Gastroesophageal sphincter (tissue), 4 donors: ENCODE measurements at places on chromosomes 3 and 15. TPM values are rescaled to one million over a fixed set of nuclear protein-coding genes. Genes with fewer than 3 reads are reported as not detected.

ITIH3 gene
- total RNA-seq: 0.89 TPM

- no peaks in the 10 kb centered on the region for H3K36me3 ChIP-seq
- ATAC-seq: no peak
- H3K4me3 ChIP-seq: no peak overlapping the region
- H3K27me3 ChIP-seq: peaks cover 46% of the 10 kb centered on the region
- H3K27ac ChIP-seq: no peak overlapping the region
Observed at GRCh38 chr15:88604381-88605188, 16.6 kb upstream of the AEN start.

- H3K36me3 ChIP-seq: no peaks in the 10 kb centered on the region
- no peaks in the 10 kb centered on the region for H3K4me1 ChIP-seq
- no peaks in the 10 kb centered on the region for H3K27me3 ChIP-seq
- H3K27ac ChIP-seq: no peak overlapping the region
- no peak for ATAC-seq
Observed at GRCh38 chr3:98739266-98739665, 23.9 kb upstream of the ST3GAL6 start.

DNA sequence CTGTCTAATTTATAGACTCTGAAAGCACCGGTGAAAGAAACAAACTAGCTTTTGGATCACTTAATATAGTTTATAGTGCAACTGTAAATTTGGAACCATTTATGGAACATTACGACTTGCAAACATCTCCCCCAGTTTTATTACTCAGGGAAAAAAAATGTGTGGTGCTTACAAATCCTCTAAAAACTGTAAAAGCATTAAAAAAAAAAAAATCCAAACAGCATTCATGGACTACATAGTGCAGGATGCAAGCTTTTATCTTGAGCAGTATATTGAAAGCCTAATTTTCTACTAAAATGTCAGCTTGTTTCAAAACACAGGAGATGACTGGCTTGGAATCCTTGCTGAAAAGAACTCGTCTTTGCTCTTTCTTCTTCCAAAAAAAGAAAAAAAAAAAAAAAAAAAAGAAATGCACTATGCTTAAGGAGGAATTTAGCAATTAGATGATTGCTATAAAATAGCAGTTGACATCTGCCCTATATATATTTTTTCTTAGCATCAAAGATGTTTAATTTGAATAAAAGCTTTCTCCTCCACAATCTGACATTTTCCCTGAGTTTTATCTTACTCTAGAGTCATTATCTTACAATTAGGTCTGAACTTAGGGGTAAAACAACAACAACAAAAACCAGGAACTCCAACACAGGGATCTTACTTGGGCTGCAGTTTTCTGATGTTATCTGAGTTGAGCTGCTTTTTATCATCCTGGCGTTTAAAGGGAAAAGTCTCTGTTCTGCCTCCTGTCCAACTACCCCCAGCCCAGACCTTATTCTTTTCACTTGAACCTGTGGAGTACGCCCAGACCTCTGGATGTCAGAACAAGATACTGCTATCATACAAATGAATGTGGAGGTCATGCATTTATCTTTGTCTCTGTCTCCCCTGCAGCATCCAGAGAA is 62.6 kb upstream of the PDZRN3 start:
- no peaks in the 10 kb centered on the region for H3K4me1 ChIP-seq
- H3K4me3 ChIP-seq: no peak overlapping the region
- no peak for ATAC-seq
- H3K36me3 ChIP-seq: no peaks in the 10 kb centered on the region

CLDN16 gene
- total RNA-seq: not detected

GRCh38 chr3:128597900-128598299 is 52.7 kb downstream of the RPN1 start:
- H3K27me3 ChIP-seq: peaks cover 6% of the 10 kb centered on the region
- no peak overlapping the region for H3K27ac ChIP-seq
- no peak for ATAC-seq
- no peak overlapping the region for H3K4me3 ChIP-seq
- no peaks in the 10 kb centered on the region for H3K4me1 ChIP-seq

DNA sequence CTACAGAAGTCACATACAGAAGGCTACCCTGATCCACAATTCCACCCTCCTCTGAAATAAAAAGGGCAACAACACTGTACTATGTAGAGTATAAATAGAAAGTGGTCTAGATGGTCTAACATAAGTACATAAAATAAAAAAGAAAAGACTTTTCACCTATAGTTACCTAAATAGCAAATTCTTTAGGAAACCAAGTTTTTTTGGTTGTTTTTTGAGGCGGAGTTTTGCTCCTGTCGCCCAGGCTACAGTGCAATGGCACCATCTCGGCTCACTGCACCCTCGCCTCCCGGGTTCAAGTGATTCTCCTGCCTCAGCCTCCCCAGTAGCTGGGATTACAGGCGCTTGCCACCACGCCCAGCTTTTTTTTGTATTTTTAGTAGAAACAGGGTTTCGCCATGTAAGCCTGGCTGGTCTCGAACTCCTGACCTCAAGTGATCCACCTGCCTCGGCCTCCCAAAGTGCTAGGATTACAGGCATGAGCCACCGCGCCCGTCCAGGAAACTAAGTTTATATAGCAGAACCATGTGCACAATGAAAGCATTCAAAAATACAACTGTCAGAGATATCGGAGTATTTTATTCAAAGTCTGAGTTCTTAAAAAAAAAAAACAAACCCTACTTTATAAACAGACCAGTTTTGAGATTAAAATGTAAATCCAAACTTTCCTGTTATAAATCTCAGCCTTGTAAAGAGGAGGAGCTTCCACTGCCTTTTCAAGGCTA is 1.7 kb downstream of the SIN3A start:
- H3K4me3 ChIP-seq: peak overlapping the region; percentile 88
- ATAC-seq: no peak

GRCh38 chr15:48072941-48073340 is 47.8 kb upstream of the SLC24A5 start:
- ATAC-seq: no peak
- no peaks in the 10 kb centered on the region for H3K36me3 ChIP-seq
- no peaks in the 10 kb centered on the region for H3K4me1 ChIP-seq
- H3K27me3 ChIP-seq: no peaks in the 10 kb centered on the region
- H3K27ac ChIP-seq: no peak overlapping the region

GRCh38 chr3:14598143-14598569 is 53.4 kb upstream of the CCDC174 start:
- ATAC-seq: no peak
- H3K27me3 ChIP-seq: peaks cover 90% of the 10 kb centered on the region
- no peak overlapping the region for H3K4me3 ChIP-seq
- H3K36me3 ChIP-seq: no peaks in the 10 kb centered on the region
- H3K4me1 ChIP-seq: peaks cover 6% of the 10 kb centered on the region
- no peak overlapping the region for H3K27ac ChIP-seq

GRCh38 chr15:52146261-52146660 is 33.7 kb upstream of the BCL2L10 start:
- peaks cover 87% of the 10 kb centered on the region for H3K36me3 ChIP-seq
- H3K27me3 ChIP-seq: no peaks in the 10 kb centered on the region
- H3K4me3 ChIP-seq: no peak overlapping the region
- H3K4me1 ChIP-seq: no peaks in the 10 kb centered on the region
- H3K27ac ChIP-seq: no peak overlapping the region
- no peak for ATAC-seq

GRCh38 chr15:33453761-33454160 is 143.0 kb downstream of the RYR3 start:
- no peaks in the 10 kb centered on the region for H3K36me3 ChIP-seq
- H3K27ac ChIP-seq: no peak overlapping the region
- H3K4me3 ChIP-seq: no peak overlapping the region

DNA sequence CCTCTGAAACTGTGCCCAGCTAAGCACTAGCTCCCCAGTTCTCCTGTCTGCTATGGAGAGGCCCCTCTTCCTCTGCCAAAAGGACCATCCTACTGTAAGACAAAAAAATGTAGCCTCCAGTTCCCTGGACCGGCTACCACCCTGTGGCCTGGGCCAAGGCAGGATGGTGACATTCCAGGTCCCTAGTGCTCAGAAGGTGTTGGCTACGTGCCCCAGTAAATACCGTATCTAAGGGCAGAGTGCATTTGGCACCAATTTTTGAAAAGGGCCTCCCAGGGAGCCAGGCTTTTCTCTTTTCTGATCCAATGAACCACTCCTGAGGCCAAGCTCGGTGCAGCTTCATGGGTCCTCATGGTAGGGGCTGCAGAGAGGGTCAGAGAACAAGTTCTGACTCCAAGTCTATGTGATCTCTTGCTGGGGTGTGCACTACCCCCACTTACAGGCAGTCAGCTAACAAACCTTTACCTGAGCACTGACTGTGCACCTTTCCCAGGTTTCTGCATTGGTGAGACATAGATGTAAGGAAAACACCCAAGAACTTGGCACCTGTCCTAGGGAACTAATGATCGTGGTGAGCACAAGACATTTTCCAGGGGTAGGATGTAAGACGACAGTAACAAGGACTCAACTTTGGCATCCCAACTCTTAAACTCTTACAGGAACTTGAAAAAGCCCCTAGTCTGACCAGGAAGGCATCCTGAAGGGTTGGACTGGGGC is 32.6 kb downstream of the TLE3 start:
- ATAC-seq: no peak
- peaks cover 81% of the 10 kb centered on the region for H3K36me3 ChIP-seq
- no peak overlapping the region for H3K4me3 ChIP-seq
- no peak overlapping the region for H3K27ac ChIP-seq

TTC14 gene
- total RNA-seq: 37.1 TPM

DNA sequence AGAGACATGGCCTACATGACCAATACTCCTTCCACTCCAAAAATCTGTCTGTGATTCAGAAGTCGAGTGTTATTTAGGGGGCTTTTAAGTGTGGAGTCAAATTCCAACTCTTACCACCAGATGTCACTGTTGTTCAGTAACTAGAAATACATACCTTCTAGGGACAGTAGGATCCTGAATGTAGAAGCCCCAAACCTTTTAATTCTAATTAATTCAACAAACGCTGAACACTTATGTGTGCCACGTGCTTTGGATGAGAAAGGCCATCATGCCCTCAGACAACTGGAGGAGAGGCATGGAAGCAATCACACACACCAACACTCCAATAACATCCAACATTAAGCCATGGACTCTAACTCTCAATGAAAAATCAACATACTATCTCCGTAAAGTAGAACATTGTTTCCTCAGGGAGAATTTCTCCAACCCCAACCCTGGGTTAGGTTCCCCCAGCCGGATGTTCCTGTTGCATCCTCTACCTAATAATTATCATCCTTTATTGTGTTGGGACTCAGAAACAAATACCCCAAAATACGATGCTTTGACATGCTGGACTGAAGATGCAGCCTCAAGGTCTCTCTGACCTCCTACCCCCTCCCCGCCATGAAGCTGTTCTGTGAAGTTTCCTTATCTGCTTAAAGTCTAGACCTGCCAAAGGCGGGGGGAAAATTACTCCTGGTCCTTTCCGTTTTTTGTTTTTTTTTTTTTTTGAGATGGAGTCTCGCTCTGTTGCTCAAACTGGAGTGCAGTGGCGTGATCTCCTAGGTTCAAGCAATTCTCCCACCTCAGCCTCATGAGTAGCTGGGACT is 8.0 kb upstream of the CCDC13 start:
- peaks cover 24% of the 10 kb centered on the region for H3K4me1 ChIP-seq
- H3K4me3 ChIP-seq: no peak overlapping the region
- H3K27ac ChIP-seq: peak overlapping the region; percentile 79
- no peaks in the 10 kb centered on the region for H3K36me3 ChIP-seq
- peak; percentile 27 for ATAC-seq
- no peaks in the 10 kb centered on the region for H3K27me3 ChIP-seq

DNA sequence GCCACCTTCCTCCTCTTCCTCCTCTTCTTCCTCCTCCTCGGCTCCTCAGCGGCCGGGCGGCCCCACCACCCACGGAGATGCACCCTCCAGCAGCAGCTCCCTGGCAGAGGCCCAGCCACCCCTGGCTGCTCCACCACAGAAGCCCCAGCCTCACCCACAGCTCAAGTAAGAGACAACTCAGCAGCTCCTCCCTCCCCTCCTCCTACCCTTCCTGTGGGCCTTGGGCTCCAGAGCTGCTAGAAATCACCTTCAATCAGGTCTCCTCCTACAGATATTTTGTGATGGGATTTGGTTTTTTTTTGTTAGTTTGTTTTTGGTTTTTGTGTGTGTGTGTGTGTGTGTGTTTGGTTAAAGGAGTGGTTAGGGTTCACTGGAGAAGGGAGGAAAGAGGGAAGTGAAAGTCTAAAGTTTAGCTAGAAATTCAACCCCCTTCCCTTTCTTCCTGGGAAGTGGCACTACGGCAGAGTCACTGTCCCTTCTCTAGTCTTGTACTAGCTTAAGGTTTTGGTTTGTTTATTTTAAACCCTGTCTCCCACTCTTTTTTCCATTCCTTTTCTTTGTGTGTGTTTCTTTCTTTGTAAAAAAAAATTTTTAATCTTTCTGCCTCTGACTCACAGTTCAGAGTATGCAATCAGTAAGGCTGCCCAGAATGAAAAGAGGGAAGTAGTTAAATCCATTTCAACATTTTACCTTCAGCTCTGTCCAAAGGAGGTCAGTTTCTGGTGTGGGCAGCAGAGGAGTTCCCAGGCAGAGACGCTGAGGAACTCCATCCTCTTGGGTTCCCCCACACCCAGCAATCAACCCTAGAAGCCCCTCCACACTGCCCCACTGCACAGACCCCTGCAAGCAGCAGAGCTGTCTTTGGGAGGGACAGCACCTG is 29.0 kb upstream of the TIMP4 start:
- no peaks in the 10 kb centered on the region for H3K36me3 ChIP-seq
- peaks cover 16% of the 10 kb centered on the region for H3K4me1 ChIP-seq
- no peak overlapping the region for H3K27ac ChIP-seq

GRCh38 chr3:30354972-30355371 is 251.4 kb upstream of the TGFBR2 start:
- peaks cover 16% of the 10 kb centered on the region for H3K4me1 ChIP-seq
- no peaks in the 10 kb centered on the region for H3K27me3 ChIP-seq
- H3K36me3 ChIP-seq: no peaks in the 10 kb centered on the region

DNA sequence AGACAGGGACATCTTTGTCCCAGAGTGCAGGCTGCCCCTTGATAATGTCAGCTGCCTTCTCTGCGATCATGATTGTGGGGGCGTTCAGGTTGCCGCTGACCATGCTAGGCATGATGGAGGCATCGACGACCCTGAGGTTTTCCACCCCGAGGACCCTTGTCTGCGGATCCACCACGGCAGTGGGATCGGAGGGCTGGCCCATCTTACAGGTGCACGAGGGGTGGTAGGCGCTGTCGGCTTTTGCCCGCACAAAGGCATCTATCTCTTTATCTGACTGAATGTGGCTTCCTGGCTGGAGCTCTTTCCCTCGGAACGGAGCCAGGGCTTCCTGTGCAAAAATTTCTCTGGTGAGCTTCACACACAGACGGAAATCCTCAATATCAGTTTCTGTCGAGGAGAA is 28.4 kb downstream of the CHDH start:
- peaks cover 18% of the 10 kb centered on the region for H3K36me3 ChIP-seq
- H3K27ac ChIP-seq: no peak overlapping the region

ANKUB1 gene
- total RNA-seq: not detected

DNA sequence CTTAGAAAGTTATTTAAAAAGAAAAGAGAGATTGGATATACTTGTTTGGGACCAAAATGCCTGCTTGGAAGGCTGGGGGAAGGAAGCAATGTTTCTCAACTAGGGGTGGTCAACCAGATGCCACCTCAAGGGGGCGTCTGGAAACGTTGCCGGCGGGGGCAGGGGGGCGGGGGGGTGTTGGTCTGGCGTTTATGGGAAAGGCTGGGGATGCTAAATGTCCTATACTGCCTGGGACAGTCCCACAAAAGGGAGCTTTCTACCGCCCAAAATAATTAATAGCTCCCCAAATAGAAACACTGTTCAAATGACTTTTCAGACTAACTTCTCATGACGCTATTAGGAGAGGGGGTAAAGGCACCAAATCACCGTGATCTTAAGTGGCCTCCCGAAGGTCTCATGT is 2.2 kb downstream of the POLG start:
- peaks cover 62% of the 10 kb centered on the region for H3K36me3 ChIP-seq
- H3K27ac ChIP-seq: no peak overlapping the region
- no peak for ATAC-seq

- H3K36me3 ChIP-seq: no peaks in the 10 kb centered on the region
- peak; percentile 55 for ATAC-seq
- no peaks in the 10 kb centered on the region for H3K27me3 ChIP-seq
- H3K4me3 ChIP-seq: no peak overlapping the region
- H3K4me1 ChIP-seq: peaks cover 93% of the 10 kb centered on the region
- H3K27ac ChIP-seq: peak overlapping the region; percentile 62
Observed at GRCh38 chr3:69787436-69788168, 48.3 kb downstream of the MITF start.
